ENCODE measurements at places on chromosomes 6 and 20.

DNA sequence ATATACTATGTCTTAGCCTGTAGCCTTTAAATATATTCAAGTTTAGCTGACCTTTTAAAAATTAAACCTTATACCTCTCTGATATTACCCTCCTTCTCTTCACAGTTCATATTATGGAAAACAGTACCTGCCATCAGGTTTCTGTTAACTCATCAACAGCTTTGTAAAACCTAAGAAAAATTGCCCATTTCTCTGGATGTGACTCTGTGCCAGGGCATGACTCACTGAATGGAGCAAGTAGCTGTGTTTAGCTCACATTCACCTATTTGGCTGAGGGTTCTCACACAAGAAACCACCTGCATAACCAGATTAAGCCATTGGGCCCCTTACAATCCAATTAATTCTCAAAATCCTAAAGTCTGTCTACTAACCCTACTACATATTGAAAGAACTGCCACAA, 678.8 kb upstream of the MARCKS start:
- peaks cover 2% of the 10 kb centered on the region for H3K27me3 ChIP-seq
- H3K4me1 ChIP-seq = peaks cover 7% of the 10 kb centered on the region
- H3K36me3 ChIP-seq = no peaks in the 10 kb centered on the region
- H3K27ac ChIP-seq = no peak overlapping the region

- H3K4me1 ChIP-seq = no peaks in the 10 kb centered on the region
- H3K27ac ChIP-seq = no peak overlapping the region
- no peak for DNase-seq
- H3K4me3 ChIP-seq = no peak overlapping the region
- peaks cover 4% of the 10 kb centered on the region for H3K36me3 ChIP-seq
- H3K27me3 ChIP-seq = no peaks in the 10 kb centered on the region
Observed at GRCh38 chr6:130671577-130671976, 155.6 kb upstream of the SMLR1 start.

GRCh38 chr6:39760226-39760952, 31.8 kb upstream of the DAAM2 start:
- H3K4me3 ChIP-seq = no peak overlapping the region
- H3K4me1 ChIP-seq = no peaks in the 10 kb centered on the region
- DNase-seq = no peak
- H3K27ac ChIP-seq = no peak overlapping the region
- no peaks in the 10 kb centered on the region for H3K36me3 ChIP-seq
- H3K27me3 ChIP-seq = peaks cover 4% of the 10 kb centered on the region

DNA sequence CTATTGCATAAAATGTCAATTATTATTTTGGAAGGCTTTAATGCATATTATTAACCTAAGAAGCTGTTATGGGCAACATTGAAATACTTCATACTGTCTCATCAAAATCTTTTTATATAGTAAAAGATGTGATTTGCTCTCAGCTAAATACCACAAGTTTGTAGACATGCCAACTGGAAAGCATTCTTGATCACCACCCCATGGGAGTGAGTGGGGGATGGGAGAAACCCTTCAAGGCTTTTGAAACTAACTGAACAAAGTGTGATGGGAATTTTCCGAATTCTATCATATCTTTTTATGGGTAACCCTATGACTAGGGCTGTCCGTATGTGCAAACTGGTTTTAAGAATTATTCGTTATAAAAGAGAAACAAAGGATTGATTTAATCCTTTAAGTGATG, 377.3 kb upstream of the JAG1 start:
- H3K36me3 ChIP-seq = no peaks in the 10 kb centered on the region
- no peaks in the 10 kb centered on the region for H3K27me3 ChIP-seq
- H3K4me3 ChIP-seq = no peak overlapping the region
- no peak overlapping the region for H3K27ac ChIP-seq

GRCh38 chr6:5416250-5416649, 154.9 kb downstream of the FARS2 start:
- no peak overlapping the region for H3K4me3 ChIP-seq
- DNase-seq = no peak
- H3K27me3 ChIP-seq = peaks cover 4% of the 10 kb centered on the region
- H3K36me3 ChIP-seq = no peaks in the 10 kb centered on the region

DNA sequence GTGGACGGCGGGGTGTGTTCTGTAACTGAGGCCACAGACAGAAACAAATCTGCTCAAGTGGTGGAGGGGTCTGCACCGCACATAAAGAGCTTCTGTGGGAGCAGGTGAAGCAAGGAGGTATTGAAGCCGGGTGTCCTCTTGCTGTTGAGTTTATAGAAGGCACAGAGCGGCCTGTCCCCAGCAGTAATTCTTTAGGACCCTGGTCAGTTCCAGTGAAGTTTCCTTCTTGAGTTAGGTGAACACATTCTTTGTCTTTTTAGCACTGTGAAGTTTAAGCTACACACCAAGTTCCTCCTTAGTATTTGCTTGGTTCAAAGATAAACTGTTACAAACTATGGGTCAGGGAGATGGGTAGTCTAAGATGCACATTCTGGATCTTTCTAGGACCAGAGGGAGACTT, 6.1 kb downstream of the PRDM1 start:
- peaks cover 3% of the 10 kb centered on the region for H3K27me3 ChIP-seq
- H3K27ac ChIP-seq = no peak overlapping the region
- no peak overlapping the region for H3K4me3 ChIP-seq

- DNase-seq = no peak
- H3K27me3 ChIP-seq = peaks cover 3% of the 10 kb centered on the region
- H3K4me1 ChIP-seq = peaks cover 9% of the 10 kb centered on the region
- no peak overlapping the region for H3K27ac ChIP-seq
- no peaks in the 10 kb centered on the region for H3K36me3 ChIP-seq
Observed at GRCh38 chr20:47796971-47797370, 11.7 kb upstream of the SULF2 start.

DNA sequence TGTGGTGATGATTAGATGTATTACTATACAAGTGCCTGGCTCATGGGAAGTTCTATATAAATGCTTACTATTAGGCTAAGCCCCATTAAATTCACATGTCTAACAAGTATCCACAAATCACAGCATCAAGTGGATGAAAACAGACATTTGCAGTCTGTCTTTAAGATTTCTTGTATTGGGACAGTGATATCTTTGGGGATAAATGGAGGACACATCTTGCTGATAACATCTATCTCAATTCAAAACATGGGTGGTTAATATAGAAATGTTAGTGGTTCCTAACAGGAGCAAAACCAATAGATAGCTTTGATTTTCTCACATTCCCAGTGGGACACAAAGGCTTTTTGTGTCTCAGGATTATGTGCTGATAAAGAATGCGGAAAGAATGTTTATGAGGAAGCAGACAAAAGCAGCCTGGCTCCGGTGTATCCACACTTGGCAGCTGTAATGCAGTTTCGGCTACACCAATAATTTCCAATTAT, 29.3 kb downstream of the PTPRK start:
- H3K27ac ChIP-seq = peak overlapping the region; percentile 92
- H3K36me3 ChIP-seq = no peaks in the 10 kb centered on the region
- peaks cover 47% of the 10 kb centered on the region for H3K4me1 ChIP-seq
- H3K4me3 ChIP-seq = no peak overlapping the region

DNA sequence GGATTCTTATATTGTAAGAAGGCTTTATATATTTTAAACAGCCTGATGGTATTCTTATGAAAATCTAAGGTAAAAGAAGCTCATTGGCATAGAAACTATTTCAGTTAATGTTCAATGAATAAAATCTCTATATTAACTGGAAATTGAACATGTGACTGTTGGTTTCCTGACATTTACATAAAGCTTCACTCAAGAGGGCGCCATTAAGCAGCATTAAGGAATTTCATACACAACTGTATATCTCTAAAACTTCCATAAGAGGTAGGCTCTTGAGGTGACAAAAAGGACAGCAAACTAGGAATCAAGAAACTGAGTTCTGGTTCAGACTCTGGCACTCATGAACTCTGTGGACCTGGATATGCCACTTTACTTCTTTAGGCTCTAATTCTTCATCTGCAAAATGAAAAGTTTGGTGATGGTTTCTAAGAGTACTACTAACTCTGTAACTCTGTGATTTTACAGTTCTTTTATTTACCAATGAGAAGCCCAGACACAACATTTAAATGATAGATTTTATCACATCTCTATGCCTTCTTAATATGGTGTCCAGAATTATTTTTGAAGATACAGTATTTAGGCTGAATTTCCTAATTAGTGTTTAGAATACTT, 147.5 kb downstream of the FLRT3 start:
- no peaks in the 10 kb centered on the region for H3K27me3 ChIP-seq
- no peaks in the 10 kb centered on the region for H3K4me1 ChIP-seq
- no peak overlapping the region for H3K27ac ChIP-seq

GRCh38 chr20:33713865-33714367, 6.2 kb downstream of the PXMP4 start:
- H3K27ac ChIP-seq = no peak overlapping the region
- DNase-seq = no peak
- H3K4me1 ChIP-seq = no peaks in the 10 kb centered on the region
- H3K36me3 ChIP-seq = peaks cover 5% of the 10 kb centered on the region

DNA sequence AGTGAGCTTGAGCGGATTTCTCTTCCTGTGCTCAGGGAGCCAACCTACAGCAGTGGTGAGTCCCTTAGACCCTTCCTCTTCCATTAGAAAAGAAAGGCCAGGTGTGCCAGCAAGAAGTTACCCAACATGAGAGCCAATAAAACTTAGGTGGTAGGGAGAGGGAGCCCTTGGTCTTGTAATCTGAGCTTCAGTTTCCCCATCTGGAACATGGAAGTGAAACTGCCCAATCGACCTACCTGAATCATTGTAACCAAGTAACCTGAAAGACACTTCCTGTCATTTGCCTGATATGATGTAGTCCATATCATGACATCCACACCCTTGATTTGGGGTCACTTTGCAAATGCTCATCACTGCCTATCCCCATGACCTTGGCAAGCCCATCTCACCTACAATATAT, 66.4 kb downstream of the MDGA1 start:
- H3K36me3 ChIP-seq = no peaks in the 10 kb centered on the region
- no peak for DNase-seq
- peaks cover 16% of the 10 kb centered on the region for H3K27me3 ChIP-seq

DNA sequence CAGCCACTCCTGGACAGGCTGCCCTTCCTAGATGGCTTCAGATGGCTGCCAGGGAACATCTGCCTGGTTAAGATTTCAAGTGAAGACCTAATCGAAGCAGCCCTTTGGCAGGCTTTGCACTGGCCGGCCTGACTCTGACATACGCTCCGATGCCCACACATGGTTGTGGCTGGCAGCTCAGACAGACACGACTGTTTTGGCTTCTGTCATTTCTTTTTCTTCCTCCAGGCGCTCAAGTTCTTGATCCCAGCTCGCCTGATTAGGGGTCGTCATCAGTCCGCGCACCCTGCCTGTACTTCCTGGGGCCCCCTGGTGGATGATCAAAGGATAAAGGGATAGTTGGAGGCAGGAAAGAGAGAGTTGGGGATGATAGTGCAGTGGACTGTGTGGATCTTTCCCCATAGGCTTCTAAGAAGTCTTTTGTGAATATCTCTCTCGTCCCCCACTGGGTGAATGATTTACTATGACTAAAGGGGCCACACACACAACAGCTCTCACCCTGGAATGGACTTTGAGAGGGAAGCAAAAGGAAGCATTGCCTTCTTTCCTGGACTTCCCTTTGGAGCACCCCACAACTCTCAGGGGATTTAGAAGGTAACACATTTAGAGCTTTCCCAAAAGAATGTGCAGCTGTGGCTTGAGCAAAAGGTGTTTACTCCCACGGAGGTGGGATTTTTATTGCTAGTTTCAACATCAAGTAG, 21.4 kb upstream of the TRAM2 start:
- H3K27me3 ChIP-seq = peaks cover 2% of the 10 kb centered on the region
- DNase-seq = peak; percentile 68
- no peak overlapping the region for H3K27ac ChIP-seq
- H3K4me1 ChIP-seq = peaks cover 19% of the 10 kb centered on the region

DNA sequence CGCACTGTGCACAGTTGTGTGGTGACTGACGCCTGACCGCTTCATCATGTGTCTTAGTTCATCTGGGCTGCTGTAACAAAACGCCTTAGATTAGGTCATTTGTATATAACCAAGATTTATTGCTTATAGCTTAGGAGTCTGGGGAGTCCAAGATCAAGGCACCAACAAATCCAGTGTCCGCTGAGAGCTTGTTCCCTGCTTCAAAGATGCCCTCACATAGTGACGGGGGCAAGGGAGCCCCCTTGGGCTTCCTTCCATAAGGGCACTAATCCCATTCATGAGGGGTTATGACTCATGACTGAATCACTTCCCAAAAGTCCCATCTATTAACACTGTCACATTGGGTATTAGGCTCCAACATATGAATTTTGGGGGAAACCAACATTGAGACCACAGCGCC, 34.6 kb downstream of the CYP24A1 start:
- H3K4me1 ChIP-seq = no peaks in the 10 kb centered on the region
- no peaks in the 10 kb centered on the region for H3K36me3 ChIP-seq

- no peak for DNase-seq
- H3K4me1 ChIP-seq = peaks cover 18% of the 10 kb centered on the region
- peaks cover 3% of the 10 kb centered on the region for H3K36me3 ChIP-seq
Observed at GRCh38 chr6:18154507-18155149, at the start of gene TPMT. Gene TPMT, minus strand, starts transcription at chr6:18155077. Its CDS starts 5,950 bp downstream, at chr6:18149127.

GRCh38 chr20:63744158-63744557, 4.6 kb downstream of the SLC2A4RG start:
- H3K27ac ChIP-seq = peak overlapping the region; percentile 72
- no peak for DNase-seq
- H3K4me3 ChIP-seq = no peak overlapping the region
- H3K36me3 ChIP-seq = peaks cover 19% of the 10 kb centered on the region
- H3K27me3 ChIP-seq = peaks cover 10% of the 10 kb centered on the region
- H3K4me1 ChIP-seq = no peaks in the 10 kb centered on the region

DNA sequence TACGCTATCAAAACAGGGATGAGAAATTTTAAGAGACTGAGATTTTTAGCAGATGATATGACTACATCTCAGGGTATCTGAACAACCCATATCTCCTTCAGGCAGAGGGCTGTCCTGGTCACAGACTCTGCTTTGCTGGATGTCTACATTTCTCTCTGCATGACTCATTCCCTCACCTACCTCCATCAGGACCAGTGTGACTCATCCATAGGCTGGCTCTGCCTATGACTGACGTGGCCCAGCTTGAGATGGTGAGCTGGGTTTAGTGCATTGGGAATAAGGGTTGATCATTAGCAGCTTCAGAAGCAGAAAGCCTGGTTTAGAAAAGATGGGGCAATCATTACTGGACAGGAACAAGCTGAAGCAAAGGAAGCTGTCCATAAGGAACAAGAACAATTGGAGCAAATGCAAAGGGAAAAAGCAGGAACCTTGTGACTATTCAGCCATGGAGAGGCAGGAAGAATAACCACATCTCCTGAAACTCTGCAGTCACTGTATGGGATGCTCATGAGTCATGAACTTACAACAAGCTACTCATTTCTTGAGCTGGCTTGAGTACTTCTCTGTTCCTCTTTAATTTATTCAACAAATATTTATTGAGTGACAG, 86.4 kb upstream of the CBLN4 start:
- DNase-seq = no peak
- H3K4me3 ChIP-seq = no peak overlapping the region
- H3K4me1 ChIP-seq = no peaks in the 10 kb centered on the region
- no peak overlapping the region for H3K27ac ChIP-seq
- H3K27me3 ChIP-seq = no peaks in the 10 kb centered on the region

DNA sequence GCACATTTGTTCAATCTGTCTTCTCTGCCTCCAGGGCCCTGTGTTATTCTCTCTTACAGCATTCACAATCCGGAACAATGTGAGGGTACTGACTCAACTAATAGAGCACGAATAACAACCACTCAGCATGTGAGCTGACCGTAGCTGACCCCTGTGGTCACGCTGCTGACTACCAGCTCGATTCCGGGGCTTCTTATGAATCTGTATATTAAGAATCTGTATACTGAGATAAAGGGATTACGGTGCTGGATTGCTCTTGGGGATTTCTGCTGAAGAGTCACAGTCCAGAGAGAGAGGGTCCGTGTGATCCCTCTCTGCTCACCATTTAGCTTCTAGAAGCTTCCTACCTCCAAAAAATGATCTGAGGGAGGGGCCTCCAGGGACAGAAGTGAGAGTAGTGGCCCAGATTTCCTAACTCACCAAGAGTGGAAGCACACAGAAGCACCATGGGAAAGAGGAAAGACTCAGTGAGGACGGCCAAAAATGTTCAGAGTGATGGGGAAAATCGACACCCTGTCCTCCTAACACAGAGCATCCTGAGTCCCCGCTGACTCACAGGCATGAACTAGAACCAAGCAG, 156.2 kb downstream of the THBS2 start:
- DNase-seq = no peak
